BE2C (cell line): ENCODE measurements at places on chromosomes 3 and 15.

GRCh38 chr3:59069838-59070237 lies 20.0 kb upstream of the CFAP20DC start:
- no peak for DNase-seq

- DNase-seq = no peak
These were observed 26.1 kb downstream of the PTH1R start for GRCh38 chr3:46903341-46904302.

DNA sequence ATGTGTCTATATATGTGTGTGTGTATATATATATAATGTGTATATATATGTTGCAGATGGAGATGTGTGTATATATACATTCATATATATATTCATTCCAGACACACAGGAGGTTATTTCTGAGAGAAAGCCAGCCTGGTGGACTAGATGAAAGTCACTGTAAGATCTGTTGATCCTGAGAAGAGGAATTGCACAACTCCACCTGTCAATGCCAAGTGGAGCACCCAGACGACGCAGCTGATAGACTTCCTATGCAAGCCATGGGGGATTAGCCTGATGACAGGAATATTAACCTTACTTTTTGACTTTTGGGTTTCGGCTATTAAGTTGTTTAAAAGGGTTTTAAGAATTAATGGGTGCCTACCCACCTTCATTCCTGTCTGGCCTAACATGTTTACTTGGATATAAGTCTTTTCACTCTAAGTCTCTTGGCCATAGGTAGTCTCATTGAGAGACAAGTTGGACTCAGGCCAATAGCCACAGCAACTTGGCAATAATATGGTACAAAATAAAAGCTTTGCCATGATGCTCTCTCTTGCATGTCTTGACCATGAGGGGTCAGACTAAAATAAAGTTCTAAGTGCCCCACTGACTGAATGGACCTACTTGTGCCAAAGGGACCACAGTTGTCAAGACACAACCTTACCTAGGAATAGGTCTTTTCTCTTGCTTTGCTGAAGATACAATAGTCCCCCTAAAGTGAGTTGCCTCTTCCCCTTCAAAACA lies 35.9 kb upstream of the GOLGA6L2 start:
- DNase-seq = no peak

DNA sequence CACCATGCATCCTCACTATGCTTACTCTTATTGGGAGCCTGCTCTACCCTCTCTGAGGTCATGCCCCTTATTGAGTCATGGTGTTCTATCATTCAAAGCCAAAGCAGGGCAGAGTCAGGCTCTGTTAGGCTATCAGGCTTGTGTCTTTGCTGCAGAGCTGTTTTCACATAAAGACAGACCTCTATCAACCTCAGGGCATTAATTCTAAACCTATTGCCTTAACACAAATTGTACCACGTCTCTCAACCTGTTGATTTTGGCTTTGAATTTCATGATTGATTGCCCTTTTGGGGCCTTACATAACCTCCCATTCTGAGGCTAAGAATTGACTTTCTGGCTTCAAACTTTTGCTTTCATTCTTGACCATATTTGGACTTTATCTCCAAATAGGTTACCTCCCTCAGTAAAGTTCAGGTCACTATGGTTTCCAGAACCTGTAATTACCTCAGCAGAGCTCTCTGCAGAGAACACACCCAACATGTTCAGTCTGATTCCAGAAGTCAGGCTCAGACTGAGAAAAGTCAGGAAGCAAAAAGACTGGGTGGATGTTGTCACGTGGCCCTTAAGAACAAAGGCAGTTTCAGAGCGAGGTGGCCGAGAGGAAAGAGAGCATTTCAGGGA lies 221.4 kb upstream of the NANOGP8 start:
- peak; percentile 62 for DNase-seq

DNA sequence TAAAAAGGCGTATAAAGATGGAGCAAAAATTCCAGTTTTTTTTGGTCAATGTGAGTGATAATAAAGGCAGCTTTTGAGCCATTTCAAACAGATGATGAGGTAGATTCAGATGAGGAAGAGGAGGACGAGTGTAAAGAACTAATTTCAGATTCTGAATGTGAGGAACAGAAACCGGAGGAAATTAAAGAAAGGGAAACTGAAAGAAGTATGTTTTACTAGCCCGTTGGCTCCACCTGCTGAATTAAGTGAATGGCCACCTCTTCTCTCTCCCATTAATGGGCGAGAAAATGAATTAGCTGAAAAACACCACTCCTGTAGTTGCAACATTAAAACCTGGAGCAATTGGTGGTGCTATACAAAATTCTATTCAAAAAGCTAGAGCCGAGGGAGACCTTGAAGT lies 55.4 kb downstream of the CYP19A1 start:
- DNase-seq = no peak

DNA sequence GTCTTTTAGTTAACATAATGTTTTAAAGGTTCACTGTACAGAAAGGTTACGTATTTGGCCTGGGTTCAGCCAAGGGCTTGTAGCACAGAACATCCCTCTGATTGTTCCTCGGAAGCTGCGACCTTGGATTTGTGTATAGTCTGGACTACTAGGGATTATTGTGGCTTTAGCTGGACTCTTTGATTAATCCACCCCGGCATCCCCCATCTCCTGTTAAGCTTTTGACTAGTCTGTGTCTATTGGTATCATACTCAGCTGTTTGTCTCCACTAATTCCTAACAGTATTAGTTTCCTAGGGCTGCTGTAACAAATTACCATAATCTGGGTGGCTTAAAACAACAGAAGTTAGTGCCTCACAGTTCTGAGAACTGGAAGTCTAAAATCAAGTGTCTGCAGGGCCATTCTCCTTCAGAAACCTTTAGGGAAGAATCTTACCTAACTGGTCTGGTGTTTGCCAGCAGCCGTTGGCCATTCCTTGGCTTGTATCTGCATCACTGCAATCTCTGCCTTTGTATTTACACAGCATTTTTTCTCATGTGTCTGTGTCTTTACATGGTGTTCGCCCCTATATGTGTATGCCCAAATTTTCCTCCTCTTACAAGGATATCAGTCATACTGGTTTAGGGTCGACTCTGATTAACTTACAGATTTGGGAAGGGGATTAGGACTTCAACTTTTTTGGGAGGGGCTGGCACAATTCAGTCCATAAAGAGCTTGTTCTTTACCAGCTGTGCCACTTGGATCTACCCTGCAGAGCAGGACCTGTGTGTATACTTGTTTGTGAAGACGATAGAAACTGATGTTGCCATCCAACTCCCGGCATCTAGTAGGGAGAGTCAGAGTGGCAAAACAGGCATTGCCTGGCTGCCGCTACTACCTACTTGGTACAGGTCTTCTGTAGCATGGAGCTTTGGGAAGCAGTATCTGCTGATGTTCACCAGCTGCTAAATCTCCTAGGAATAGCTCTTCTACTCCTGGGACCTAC lies 117.8 kb downstream of the UBE2E2 start:
- DNase-seq = no peak

DNA sequence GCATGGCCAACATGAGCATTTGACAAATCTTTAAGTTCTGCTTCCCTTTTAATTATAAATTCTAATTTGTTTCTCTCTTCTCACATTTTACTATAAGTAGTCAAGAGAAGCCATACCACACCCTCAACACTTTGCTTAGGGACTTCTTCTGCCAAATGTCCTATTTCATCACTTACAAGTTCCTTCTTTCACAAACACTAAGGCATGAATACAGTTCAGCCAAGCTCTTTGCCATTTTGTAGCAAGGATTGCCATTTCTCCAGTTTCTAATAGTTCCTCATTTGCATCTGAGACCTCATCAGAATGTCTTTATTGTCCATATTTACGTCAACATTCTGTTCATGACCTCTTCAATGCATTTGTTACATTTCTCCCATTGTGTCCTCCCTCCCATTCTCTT lies 29.4 kb downstream of the SLC22A14 start:
- DNase-seq = no peak

GRCh38 chr3:74546426-74546825 lies 68.0 kb downstream of the CNTN3 start:
- DNase-seq = no peak

- no peak for DNase-seq
These were observed 353.4 kb downstream of the CHST2 start for GRCh38 chr3:143472731-143473523.

DNA sequence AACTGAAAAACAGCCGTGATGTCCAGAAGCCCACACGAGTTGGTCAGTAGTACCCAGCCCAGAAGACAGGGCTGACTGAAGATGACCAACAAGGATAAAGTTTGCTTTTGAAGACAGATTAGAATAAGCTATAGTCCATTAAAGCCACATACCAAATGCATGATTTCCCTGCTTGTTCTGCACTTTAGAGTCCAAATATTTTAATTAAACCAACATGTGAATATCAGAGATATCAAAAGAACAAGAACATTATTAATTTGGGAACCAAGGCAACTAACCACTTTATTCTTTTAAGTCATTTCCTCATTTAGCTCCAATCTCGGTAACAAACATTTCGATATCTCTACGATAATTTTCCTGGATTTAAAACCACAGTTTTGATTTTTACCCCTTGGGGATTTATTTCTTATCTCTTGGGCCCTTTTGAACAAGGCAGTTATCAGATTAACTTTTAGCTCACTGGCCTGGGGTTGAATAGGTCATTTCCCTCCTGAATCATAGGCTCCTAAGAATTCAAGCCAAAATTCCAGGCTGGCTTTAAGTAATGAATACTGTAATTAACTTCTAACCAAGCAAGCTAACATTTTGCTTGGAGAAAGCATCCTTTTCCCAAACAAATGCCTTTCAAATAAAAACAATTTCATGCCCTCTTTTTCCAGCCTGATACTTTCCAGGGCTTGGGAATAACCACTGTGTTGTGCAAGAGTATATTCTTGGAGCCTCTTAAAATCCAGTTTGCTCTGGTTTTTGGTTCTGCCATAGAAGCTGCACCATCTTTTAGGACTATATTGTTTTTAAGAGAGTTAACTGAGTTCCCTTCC lies 102.9 kb upstream of the NR2E3 start:
- DNase-seq = no peak

GRCh38 chr15:89117790-89118189 lies 29.5 kb downstream of the ABHD2 start:
- no peak for DNase-seq

DNA sequence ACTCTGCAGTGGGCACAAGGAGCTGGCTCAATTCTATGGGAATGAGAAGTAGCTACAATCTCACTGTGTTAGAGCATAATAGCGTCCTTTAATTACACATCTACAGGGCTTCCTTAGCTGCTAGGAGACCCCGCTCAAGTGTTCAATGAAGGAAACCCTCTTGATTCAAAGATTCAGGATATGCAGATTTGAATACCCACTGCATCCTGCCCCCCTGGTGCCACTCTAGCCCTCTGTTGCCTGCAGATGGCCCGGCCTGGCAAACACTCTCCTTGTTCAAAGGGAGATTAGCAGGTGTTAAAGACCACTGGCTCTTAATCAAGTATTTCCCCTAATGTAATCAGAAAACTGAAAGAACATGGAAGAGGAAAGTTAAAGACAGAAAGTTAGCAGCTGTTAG lies 356.6 kb downstream of the VGLL3 start:
- DNase-seq = no peak

DNA sequence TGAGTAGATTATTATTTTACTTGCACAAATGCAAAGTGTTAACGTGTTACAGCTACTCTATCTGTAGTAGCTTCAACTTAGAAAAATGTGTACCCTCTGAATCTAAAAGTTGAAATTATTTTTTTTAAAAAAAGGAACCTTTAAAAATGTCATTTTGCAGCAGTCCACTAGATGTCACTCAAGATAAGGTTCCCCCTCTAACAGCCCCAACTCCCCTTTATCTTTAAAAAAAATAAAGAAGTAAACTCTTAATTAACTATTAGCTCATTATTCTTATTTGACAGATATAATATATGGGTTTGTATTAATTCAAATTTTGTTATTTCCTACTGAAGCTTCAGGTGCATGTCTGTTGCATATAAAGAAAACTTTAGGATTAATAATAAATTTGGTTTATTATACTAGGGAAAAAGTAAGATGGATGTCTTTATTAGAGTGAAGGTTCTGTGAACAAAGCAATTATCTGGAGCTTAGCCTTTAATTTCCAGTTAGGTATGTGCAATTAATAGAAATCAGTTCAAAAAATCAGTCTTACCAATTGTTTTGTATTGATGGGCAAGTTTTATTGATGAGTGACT lies 288.5 kb downstream of the VGLL3 start:
- DNase-seq = no peak

DNA sequence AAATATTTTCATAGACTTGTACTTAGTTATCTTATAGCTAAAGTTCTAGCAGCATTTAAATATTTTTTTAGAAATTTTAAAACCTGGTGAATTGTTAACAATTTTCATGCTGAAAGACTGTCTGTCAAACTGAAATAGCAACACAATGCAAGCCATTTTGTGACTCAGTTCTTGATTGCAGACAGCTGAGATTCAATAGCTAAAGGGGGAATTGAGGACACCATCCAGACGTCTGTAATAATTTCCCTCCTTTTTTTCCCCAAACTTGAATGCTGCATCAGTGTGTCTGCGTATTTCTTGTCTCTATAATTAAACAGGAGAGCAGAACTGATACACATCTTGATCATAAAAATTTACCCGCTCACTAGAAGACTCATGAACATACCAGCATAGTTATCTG lies 468.3 kb downstream of the GBE1 start:
- DNase-seq = no peak

- no peak for DNase-seq
These were observed 13.2 kb downstream of the ISG20 start for GRCh38 chr15:88651971-88652370.

GRCh38 chr3:12893247-12893646 lies 51.9 kb upstream of the RPL32 start:
- no peak for DNase-seq

DNA sequence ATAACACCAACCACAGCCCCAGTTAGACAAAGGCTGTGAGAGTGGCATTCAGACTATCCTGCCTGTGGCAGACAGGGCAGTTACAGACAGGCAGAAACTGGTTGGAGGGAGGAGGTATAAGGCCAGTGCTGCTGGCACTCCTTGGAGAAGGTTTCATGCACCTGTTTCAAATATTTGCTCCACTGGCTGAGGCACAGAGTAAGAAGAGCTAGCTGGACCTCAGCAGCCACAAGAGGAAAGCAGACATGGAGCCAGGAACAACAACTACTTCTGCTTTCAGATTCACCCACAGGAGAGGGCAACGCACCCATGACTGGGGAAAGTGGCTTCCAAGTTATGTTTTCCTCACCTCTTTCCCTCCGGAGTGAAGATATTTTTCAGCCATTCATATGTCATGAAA lies 11.5 kb upstream of the PRKAR2A start:
- DNase-seq = no peak

DNA sequence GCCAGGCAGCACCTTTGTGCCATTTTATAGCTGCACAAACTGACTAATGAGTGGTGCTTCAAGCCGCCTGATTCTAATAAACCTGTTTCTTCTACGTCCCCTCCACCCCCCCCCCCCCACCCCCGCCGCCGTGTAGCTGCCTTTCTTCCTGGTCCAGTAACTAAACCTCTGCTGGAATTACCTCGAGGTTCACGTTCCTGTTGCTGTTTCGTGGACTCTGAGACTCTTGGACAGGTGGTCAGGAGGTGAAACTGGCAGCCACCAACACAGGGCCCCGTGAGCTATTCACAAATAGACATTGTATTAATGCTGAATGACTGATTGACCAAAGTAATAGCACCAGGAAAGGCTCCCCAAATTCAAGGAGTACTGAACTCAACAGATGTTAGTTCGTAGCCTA lies 73.9 kb downstream of the TRIM69 start:
- no peak for DNase-seq

- no peak for DNase-seq
These were observed 110.9 kb downstream of the SEC22A start for GRCh38 chr3:123312331-123313265.
